ENCODE measurements at places on chromosomes 4 and X.

DNA sequence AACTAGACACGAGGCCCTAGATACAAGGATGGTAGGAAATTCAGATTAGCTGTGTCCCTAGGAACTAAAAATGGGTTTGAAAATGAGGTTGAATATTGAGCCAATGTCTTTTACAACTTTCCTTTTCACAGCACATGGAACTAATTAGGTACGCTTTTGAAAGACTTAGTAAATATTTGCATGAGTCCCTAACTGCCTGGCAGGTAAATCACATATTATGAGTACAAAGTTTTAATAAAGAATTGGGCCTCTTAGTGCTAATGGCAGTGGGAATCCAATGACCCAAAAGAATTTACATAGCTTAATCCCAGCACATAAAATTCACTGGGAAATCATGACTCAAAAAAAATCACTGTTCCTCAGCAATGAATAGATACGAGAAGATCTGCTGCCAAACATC, 16.8 kb downstream of the MUC7 start:
- DNase-seq: no peak

DNA sequence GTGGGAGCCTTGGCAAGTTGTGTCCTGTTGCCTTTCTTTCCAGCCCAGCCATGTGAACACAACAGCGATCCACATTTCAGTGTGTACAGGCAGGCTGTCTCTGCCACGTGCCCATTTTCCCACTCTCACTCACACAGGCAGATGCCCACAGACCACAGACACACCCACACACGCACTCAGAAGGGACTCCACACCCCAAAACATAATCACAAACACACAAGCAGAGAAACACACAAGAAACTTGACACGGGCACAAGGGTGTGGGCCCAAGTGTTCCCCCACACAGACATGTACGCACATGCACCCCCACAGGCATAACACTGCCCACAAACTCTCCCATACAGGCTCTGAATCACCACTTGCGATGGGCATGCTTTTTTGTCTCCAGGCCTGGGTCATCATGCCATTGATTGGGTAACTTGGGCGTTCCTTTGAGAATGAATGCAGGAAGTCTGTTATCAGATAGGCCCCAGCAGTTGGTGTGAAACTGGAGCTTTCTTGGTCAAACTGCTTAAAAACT, 84.3 kb downstream of the NBDY start:
- DNase-seq: no peak

DNA sequence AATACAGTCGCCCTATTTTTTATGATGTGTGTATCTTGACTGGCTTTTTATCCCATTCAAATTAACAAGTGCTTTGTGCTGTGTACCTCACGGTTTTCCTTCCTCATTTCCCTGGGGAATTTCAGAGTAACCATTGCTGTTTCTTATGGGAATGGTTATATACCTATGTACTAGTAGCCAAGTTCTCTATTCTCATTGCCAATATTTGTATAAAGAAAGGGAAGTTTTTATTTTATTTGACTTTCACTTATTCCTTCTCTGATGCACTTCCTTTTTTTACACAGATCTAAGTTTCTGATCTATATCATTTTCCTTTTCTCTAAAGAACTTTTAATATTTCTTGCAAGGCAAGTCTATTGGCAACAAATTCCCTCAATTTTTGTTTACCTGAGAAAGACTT, 181.3 kb downstream of the SOWAHB start:
- no peak for DNase-seq

DNA sequence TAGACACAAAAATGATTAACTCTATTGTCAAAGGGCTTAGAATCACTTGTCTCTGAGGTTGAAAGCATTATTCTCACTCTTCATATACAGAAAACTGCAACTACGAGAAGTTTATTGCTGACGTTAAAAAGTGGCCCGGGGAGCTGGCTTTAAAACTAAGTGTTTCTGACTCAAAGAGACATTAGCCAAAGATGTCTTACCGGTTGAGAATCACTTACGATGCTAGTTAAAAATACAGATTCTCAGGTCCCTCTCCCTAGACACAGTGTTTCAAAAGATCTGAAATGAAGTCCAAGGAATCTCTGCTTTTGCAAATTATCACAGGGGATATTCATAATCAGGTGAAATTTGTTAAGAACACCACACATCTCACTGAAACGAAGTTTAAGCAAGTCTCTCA, 1.2 kb downstream of the GNPDA2 start:
- no peak for DNase-seq

DNA sequence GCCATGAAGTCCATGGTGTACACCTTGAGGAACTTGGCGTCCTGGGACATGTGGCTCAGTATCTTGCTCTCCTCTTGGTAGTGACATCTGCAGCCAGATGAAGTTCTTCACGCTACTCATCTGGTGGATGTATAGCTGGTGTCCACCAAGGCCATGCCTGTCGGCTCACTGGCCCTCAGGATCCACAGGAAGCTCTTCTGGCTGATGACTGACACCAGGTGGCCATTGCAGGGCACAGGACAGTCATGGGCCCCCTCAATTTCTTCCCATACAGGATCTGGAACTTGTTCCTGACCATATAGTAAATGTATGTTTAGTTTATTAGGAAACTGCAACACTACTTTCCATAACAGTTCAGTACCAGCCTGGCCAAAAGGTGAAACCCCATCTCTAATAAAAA, 10.3 kb upstream of the CLCN5 start:
- no peak for DNase-seq

- DNase-seq: no peak
These were observed 33.0 kb upstream of the TTC29 start for GRCh38 chr4:146978641-146979040.

DNA sequence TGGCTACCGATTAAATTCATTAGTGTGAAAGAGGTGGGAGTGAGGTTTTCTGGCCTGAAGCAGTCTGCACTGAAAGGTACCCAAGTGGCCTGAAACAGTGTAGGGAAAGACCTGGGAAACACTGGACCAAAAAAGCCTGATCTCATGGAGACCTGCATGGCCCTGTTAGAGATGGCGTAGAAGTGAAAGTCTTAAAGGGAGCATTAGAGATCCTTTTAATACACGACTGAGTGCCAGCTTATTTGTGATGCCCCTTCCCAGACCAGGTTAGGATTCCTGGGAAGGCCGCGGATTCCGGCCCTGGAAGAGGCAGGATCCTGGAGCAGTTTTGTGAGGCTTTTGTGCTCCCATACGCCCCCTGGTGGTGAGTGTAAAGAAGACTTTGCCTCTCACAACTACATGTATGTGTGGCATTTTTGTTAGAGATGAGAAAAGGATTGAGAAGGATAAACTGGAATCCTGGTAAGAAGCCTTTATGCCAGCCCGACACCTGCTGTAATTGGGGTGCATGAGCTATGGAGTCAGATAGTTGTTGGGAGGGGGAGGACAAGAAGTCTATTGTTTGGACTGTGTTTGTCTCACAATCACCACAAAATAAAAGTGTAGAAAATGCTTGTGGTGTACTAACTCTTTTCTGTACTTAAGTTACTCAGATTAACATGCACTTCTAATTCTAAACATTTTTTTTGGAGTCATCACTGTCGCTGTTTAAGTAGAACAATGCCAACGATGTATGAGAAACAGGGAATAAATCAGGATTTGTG, 54.0 kb downstream of the JADE1 start:
- DNase-seq: peak; percentile 62

DNA sequence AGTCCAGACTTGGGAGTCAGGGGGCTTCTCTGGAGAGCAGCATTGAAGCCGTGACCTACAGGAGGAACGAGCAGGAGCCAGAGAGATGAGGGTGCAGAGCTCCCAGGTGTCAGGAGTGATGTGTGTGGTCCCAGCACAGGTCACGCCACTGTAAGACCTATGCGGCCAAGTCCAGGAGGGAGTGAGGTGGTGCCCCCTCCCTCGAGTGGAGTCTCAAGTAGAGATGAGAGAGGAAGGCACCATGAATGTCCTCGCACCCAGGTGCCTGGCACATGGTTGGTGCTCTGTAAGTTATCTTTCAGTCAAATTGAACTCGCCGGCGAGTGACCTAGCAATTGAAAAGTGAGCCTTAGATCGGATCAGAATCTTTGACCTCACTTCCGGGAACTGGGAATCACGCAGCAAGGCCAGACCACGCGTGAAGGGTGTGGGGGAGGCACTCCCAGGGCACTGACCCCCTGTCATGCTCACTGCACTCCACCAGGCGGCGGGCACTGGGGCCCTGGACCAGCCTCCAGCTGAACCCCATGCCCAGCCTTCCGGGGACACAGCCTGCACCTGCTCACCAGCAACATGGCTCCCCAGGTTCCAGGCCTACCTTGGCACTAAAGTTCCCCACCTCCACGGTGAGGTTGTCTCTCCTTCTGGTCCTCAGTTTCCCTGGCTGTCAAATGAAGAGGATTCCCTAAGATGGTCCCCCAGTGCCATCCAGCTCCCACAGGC, 127.4 kb downstream of the HMX1 start:
- no peak for DNase-seq

DNA sequence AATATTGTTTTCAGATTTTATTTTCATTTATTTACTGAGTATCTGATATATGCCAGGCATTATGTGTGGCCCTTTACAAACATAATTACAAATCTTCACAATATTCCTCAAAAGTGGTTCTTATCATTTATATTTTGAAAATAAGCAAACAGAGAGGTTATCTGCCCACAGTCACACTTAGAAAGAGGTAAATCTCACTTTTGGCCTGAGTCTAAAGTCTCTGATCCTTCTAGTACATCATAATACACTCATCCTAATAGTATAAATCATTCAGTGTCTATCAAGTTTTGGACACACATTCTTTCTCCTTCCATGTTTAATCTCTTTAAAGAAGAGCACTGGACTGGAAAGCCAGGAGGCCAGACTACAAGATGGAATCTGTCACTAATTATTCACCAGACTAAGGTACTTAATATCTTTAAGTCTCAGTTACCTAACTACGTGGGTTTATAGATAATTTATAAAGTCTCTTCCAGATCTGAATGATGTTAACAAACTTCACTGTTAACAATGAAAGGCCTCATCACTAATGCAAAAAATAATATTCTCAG, 281.3 kb downstream of the PPP3CA start:
- no peak for DNase-seq

DNA sequence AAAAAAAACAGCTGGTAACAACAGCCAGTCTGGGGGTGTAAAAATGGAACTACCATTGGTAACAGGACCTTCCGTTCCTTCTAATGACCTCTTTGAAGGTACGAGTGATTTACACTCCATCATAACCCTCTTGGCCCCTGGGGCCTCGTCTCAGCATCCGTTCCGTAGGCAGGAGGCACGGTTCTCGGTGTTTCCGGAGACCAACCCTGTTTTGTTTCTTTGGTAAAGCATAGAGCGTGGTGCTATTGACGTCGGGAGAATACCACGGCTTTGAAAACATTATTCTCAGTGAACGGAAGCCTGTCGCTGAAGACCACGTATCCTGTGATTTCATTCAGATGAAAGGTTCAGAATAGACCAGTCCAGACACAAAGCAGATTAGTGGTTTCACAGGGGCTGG, 198.9 kb downstream of the ASMT start:
- no peak for DNase-seq

DNA sequence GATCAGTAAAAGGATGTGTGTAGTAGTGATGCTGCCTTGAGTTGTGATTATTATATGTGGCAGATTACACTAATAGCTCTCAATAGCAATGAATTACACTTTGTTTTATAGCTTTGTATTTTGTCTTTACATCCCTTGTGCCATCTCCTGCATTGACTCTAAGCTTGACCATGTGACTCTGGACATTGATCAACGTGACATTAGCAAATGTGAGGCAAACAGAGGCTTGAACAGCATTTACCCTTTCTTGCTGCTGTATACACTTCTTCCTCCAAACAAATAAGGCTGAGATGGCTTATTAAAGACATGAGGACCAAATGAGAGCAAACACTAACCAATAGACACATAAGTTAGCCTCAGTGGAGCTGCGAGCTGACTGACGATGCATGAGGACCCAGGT, 63.5 kb downstream of the MAD2L1 start:
- DNase-seq: no peak

DNA sequence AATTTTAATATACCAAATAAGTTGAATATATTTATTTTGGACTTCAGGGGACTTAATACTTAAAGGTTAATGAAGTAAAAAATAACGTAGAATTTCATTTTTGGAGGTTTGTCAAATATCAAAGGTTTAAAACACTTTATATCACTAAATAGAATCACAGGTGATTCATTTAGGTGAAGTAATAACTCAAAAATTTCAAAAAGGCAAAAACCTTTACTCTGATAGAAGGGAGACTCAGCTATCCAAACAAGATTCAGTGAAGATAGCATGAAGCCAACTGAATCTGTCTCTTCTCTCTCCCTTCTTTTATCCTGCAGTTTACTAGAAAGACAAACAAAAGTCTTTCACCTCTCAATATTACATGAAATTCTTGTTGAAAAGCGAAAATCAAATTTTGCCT, 110.2 kb upstream of the CYSLTR1 start:
- no peak for DNase-seq

- no peak for DNase-seq
These were observed 57.1 kb upstream of the EFHC2 start for GRCh38 chrX:44400588-44400987.

DNA sequence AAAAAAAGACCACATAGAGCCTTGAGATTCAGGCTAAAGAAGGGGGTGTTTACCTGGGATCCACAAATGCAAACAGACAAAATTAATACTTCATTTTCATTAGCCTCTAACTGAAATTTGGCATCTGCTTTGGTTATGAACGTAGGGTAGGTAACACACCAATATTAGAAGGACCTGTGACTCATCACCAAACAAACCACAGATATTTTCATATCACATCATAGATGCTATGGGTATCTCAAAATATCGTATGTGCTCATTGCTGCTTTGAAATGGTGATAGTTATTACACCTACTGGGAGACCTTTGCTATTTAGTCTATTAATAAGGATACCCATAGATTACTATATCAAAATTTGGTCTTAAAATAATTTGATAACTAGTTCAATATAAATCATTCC, 180.6 kb upstream of the MAP3K15 start:
- DNase-seq: no peak

- DNase-seq: no peak
These were observed 4.2 kb downstream of the UFSP2 start for GRCh38 chr4:185421366-185422124.

DNA sequence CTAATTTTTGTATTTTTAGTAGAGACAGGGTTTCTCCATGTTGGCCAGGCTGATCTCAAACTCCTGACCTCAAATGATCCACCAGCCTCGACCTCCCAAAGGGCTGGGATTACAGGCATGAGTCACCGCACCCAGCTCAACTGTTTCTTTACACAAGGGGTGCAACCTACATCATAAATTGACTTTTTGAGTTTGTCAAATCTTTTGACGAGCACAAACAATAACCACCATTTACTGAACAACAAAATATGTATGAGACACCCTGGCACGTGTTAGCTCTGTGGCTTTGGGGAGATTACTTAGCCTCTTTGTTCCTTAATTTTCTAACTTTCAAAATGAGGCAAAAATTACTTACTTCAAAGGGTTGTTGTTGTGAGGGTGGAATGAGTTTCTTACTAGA, 23.5 kb upstream of the SLC34A2 start:
- DNase-seq: no peak

GRCh38 chr4:80263541-80264351, 2.7 kb upstream of the FGF5 start:
- DNase-seq: no peak

- DNase-seq: no peak
These were observed 1833.0 kb upstream of the PCDH10 start for GRCh38 chr4:131316086-131316485.
